ENCODE measurements at places on chromosomes 7 and 10.

DNA sequence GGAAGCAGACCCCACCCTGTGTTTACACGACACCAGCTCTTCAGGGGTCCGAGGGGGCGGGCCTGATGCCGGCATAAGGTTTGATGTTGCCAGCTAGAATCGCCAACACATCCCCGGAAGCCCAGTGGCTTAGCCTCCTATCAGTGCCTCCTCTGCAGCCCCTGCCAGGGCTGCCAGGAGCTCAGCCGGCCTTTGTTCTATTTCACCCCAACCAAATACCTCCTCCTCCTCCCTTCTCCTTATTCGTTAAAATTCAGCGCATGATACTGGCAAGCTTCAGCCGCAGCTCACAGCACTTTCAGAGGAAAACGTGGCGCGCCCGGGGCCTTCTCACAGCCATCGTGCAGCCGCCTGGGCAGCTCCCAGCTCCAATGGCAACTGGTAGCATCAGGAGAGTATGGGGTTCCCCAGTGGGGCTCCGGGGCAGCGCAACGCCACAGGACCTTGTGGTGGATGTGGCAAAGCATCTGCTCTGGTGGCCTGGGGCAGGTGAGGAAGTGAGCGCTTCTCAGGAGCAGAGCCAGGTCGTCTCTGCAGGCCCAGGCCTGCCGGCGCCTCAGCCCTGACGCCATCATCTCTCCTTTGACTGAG, 176.4 kb upstream of the RHEB start:
- no peak for DNase-seq

- no peak for DNase-seq
Observed at GRCh38 chr7:98875501-98875900, 2.8 kb upstream of the TRRAP start.

GRCh38 chr7:95405800-95406199, 9.6 kb upstream of the PON3 start:
- DNase-seq: no peak

- DNase-seq: peak; percentile 12
Observed at GRCh38 chr7:13279854-13280435, 592.5 kb downstream of the ARL4A start.

- no peak for DNase-seq
Observed at GRCh38 chr7:156222611-156223010, 410.3 kb upstream of the SHH start.

- no peak for DNase-seq
Observed at GRCh38 chr7:6032641-6033040, 1.5 kb downstream of the ANKRD61 start.

GRCh38 chr10:3814838-3815220, 29.8 kb upstream of the KLF6 start:
- DNase-seq: no peak

DNA sequence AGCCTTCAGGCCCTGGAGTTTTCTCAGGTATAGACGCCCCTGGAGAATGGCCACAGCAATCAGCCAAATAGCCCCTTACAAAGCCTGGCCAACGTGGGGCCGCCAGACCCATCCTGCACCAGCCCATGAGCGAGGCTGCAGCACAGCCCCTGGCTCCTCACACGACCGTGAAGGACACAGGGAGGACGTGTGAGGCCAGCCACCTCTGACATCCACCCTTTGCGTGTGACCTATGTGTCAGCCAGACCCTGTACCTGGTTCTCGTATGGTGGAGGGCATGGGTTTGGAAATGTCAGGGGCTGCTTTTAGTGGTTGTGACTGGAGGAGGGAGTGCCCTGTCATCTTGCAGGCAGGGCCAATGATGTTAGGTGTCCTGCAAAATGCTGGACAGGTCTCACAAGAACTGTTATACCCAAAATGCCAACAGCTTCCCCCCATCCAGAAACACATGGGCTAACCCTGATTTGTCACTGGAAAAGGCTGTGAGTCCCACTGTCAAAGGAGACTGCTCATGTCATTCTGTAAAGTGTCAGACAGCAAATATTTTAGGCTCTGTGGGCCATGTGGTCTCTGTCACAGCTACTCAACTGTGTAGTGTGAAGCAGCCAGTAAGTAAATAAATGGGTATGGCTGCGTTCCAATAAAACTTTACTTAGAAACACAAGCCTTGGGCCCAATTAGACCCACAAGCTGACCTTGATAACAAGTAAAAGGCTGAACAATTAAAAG, 30.0 kb downstream of the NOD1 start:
- DNase-seq: no peak

DNA sequence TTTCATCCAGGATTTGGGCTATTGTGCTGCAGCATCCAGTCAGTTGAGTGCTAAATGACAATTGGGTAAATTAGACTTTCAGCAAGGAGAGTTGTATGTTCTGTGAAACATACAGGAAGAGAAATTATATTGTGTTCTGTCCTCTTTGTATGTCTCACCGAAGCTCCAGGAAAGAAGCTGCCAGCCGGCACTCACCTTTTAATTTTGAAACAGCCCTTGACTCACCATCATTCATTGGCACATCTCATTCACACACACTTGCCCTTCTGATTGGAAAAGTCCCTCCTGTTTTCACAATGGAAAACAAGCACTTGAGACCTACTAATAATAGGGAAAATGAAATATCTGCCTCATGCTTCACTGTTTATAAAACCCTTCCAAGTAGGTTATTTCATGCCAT, 495.6 kb downstream of the RPS24 start:
- no peak for DNase-seq

GRCh38 chr10:111756217-111757061, 427.1 kb downstream of the GPAM start:
- DNase-seq: peak; percentile 2

- no peak for DNase-seq
Observed at GRCh38 chr10:89368129-89368528, 9.7 kb upstream of the IFIT1B start.

Data from activated CD4-positive, alpha-beta T cell treated with anti-CD3 and anti-CD28 coated beads, Interleukin-2, amount 50 U/mL, for 16 hours (primary cell).